Stimulated activated CD4-positive, alpha-beta T cell treated with anti-CD3 and anti-CD28 coated beads, Interleukin-15, amount 100 ng/mL, for 1 hour (primary cell): ENCODE measurements at places on chromosomes 5 and 9.

- DNase-seq = no peak
Observed at GRCh38 chr9:114051281-114051680, 26.8 kb downstream of the AMBP start.

- DNase-seq = no peak
Observed at GRCh38 chr9:441126-441525, 226.5 kb downstream of the DOCK8 start.

DNA sequence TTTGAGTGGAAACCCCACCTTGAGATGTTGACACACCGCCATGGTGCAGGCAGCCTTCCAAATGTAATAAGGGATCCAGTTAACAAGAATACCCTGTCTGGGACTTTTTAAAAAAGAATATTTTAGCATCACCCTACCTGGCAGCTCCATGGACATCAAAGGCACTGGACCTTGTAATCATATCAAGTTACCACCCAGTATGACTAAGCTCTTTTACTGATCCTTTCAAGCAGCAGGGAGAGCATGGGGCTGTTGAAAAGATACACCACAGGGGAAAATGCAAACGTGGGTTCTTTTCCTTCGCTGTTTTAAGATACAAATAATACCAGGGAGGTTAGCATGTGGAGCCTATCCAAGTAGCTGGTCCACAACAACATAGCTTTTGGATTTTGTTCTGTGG lies 211.2 kb downstream of the SAXO1 start:
- no peak for DNase-seq

- no peak for DNase-seq
Observed at GRCh38 chr5:76406673-76407072, 3.6 kb downstream of the IQGAP2 start.

DNA sequence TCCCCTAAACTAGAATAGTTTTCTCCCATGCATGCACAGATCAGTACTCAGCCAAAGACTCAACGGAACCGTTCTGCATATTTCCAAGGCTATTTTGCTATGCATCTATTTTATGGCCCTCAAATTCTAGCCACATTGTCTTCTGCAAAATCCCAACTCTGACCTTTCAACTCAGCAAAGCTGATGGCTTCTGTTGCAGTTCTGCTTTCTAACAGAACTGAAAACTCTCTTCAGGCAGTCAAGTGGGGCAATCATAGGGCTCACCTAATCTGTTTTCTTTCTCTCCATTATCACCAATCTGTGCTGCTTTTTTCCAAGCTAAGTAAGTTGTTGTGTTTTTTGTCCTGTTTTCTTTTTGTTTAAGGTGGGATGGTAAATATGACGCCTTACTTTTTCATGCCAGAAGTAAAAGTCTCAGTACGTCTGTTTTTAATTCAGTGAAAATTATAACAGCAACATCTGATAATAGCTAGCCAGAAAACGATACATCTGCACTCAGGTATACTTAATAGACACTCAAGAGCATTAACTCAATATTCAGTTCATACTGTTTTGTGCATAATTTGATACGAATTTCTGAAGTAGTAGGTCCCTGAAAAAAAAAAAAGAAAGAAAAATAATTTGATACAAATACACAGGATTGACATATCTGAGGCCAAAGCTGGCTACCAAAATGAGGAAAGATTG lies 454.3 kb downstream of the TLE1 start:
- no peak for DNase-seq

DNA sequence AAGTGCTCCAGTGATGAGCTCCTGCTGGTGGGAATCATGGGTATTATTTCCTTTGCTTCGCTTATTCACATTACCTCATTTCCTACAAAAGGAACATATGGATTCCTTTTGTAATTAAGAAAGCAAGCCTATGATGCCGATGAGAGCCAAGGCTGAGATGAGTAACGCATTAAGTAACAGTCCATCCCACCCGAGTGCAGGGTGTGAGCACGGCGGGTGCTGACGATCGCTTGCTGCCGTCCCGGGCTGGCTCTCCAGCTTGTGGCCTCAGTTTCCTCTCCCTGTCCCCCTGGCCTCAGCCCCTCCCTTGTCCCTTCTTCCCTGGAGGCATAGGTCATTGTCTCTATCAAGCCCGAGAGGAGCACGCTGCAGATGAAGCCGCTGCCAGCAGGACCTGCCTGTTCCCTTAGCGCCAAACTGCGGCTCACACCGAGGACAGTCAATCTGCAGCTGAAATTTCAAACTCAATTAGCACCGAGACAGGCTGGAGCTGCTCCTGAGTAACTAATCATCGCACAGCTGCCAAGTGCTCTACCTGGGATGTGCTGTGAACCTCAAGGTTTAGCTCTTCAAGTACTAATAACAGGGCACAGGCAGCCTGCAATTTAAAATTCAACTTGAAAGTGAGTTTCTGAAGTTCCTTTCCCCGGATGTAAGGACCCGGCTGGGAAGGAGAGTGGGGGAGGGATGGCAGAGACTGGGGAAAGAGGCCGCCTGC lies 115.2 kb upstream of the RAPGEF1 start:
- no peak for DNase-seq

DNA sequence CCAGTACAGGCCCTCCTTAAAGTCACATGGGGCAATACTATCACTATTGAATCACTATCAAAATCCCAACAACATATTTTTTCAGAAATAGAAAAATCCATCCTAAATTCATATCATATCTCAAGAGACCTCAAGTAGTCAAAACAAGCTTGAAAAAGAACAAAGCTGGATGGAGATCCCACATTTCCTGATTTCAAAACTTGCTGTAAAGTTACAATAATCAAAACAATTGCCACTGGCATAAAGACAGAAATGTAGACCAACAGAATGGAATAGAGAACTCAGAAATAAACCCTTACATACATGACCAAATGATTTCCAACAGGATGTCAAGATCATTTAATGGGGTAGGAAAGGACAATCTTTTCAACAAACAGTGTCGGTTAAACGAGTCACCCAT lies 41.3 kb upstream of the CDKN2AIPNL start:
- DNase-seq = no peak

DNA sequence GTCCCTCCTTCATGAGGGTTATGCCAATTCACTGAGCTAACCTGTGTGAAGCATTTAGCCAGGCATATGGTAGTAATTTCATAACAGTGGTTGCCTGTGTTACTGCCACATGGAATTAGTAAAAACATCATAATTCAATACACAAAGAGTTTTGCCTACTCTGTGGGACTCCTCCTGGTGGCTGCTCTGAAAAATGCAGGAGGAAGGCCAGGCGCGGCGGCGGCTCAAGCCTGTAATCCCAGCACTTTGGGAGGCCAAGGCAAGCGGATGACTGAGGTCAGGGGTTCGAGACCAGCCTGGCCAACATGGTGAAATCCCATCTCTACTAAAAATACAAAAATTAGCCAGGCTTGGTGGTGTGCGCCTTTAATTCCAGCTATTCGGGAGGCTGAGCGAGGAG lies 547.3 kb downstream of the CDK5RAP2 start:
- DNase-seq = no peak

- no peak for DNase-seq
Observed at GRCh38 chr9:78252616-78253015, 16.7 kb downstream of the CEP78 start.

DNA sequence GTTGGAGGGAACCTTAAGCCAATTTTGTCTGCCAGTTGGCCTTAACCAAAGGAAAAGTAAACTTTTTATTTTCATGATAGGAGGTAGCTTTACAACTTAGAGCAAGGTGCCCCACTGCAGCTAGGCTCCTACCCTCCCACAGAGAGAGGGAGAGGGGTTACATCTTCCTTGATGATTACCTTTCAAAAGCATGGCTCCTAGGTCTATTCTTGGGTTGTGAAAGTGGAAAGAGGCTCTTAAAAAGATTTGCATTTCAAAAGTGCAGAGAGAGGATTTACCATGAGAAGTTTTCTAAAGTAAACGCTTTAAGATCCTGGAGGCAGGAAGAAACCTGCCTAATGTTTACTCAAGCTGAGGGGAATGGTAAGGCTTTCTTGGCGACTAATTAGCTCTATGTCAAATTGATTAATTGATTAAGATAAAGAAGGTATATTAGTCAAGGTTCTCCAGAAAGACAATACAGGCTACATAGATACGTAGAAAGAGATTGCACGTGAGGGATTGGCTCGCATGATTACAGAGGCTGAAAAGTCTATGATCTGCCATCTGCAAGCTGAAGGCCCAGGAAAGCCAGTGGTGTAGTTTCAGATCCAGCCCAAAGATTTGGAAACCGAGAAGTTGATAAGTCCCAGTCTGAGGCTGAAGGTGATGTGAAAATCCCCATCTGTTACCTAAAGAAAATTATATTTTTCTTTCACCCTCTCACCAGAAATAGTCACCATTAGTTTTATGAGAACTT lies 333.8 kb upstream of the CTNND2 start:
- DNase-seq = no peak

DNA sequence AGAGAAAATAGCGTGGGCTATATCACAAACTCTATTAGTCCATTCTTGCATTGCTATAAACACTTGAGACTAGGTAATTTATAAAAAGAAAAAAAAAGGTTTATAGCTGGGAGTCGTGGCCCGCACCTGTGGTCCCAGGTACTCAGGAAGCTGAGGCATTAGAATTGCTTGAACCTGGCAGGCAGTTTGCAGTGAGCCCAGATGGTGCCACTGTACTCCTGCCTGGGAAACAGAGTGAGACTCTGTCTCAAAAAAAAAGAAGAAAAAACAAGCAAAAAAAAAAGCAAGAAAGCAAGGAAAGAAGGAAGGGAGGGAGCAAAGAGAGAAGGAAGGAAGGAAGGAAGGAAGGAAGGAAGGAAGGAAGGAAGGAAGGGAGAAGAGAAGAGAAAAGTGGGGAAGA lies 904.2 kb upstream of the EDIL3 start:
- no peak for DNase-seq

- DNase-seq = no peak
Observed at GRCh38 chr9:79980432-79980831, 408.7 kb downstream of the TLE4 start.

GRCh38 chr9:99474186-99474585 lies 252.1 kb downstream of the SEC61B start:
- DNase-seq = no peak

DNA sequence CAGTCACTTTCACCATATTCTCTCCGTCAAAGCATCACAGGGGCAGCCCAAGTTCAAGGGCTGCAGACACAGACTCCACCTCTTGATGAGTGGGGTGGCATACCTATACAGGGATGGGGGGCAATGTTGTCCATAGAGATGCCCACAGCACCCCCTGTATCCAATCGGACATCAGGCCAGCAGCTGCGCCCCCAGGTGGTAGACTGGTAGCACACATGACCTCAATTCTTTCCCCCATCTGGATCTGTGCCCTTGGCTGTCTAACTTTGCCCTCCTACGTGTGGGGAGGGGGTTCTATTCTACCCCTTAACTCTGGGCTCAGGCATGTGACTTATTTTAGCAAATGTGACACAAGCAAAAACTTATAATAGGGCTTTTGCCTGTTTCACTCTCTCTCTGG lies 84.0 kb upstream of the SLC25A48 start:
- DNase-seq = no peak

DNA sequence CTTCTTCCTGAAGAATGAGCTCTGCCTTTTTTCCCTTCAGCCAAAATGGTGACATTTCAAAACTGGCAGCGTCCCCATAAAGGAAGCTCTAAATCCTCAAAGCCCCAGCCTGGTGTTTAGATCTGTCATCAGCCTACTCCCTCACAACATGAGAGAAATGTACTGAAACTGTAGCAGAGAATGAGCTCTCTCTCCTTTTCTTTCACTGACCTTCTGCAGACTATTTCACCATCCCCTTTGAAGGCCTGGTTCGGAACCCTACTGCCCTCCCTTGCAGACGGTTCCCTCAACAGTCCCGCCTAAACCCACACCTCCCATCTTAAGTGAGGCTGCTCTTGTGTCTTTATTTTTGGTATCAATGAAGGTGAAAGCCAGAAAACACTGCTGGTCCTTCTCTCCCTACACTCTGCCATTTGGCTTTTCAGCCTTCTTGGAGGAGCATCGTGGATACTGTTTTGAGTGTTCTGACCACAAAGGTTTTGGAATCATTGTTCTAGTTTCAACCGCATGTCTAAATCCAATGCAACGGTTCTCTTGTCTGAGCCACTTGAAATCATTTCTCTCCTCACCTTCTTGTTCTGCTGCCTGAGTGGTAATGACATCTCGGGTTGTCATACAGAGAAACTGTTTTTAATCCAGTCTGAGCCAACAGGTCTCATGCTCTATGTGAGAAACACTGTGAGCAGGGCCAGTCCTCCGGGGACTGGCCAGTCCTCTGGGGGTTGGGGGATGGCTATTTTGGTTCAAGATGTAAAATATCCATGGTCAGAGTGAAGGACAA lies 39.0 kb downstream of the ITK start:
- DNase-seq = no peak

- DNase-seq = no peak
Observed at GRCh38 chr5:68378204-68378820, 162.8 kb downstream of the PIK3R1 start.

- no peak for DNase-seq
Observed at GRCh38 chr5:68046445-68046844, 169.1 kb upstream of the PIK3R1 start.

GRCh38 chr9:23774266-23774665 lies 51.8 kb downstream of the ELAVL2 start:
- no peak for DNase-seq

GRCh38 chr9:76868897-76869296 lies 37.0 kb downstream of the PRUNE2 start:
- no peak for DNase-seq

- DNase-seq = no peak
Observed at GRCh38 chr5:76016258-76016657, 66.9 kb upstream of the SV2C start.

GRCh38 chr9:13885258-13885657 lies 428.7 kb downstream of the NFIB start:
- DNase-seq = no peak

GRCh38 chr5:179680780-179681401 lies at the start of gene CBY3:
TSS of gene CBY3 (minus strand) at chr5:179681034. CDS start at chr5:179680918, 116 bp downstream.
- no peak for DNase-seq

- no peak for DNase-seq
Observed at GRCh38 chr9:72038408-72038807, 22.0 kb downstream of the C9orf57 start.

DNA sequence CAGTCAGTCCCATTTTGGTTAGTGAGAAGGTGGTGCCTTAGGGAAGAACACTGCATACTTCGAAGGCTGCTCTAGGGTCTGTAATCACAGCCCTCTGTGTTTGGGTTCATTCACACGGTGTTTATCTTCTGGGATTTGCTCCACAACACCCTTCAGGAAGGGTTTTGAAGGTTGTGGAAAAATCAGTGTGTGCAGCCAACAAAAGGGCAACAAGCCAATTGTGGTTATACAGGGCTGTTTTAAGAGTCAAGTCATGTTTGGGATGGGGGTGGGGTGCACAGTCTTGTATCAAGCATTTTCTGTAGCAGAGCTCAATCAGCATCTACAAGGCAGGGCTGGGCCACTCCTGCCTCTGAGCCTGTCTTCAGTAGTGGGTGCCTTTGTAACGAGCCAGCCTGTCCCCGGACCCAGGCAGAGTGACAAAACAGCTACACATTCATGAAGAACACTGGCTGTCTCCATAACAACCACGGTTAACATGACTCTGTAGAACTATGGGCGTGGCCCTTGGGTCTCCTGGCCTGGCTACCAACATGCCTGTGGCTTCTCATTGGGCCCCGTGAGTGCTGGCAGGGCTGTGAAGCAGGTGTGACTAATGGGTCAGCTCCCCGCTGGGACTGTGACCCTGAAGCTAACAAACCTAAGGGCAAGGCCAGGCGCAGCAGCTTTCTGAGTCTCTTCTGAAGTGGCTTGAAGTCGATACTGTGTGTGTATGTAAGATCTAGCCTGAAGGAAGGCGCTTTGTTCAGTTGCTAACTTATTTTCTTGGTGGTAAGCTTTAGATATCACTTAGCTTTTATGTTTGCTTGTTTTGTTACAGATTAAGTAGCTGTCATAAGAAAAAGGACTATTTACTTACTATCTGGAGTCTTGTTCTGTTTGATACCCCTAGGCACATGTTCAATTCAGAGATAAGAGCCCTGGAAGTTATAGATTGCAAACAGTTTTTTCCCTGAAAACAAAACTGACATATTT lies 27.9 kb upstream of the GOLM1 start:
- DNase-seq = no peak

- no peak for DNase-seq
Observed at GRCh38 chr5:171857489-171857876, 71.9 kb downstream of the SMIM23 start.
